ENCODE measurements at places on chromosomes 1 and 21.

DNA sequence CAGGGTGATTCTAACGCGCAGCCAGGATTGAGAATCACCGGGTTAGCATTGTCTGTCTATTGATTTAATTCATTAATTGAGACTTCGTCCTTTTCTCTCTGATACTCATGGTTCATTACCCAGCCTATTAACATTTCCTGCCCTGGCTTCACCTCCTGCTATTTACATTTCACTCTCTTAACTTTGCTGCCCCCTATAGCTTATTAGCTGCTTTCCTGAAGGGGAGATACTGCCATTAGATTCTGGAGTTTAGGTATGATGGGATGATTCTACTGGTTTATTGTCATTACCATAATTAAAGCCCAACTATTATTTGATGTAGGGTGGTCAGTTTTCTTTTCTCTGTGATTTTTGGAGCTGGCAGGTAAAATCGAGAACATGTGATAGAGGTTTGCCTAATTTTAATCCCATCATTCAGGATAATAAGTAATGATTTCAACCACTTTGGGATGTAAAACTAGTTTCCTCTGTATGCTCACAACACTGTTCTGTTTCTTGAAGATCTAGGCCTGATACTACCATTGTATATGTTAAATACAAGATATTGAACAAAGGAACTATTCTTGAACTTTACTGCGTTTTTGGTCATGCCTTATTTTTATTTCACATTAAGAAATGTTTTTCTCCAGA, 6.4 kb downstream of the PPP2R5A start:
- H3K4me3 ChIP-seq = no peak overlapping the region
- peaks cover 70% of the 10 kb centered on the region for H3K4me1 ChIP-seq
- H3K27ac ChIP-seq = no peak overlapping the region
- DNase-seq = peak; percentile 18
- peaks cover 24% of the 10 kb centered on the region for H3K36me3 ChIP-seq

GRCh38 chr1:246591504-246591903, 25.2 kb downstream of the CNST start:
- no peak overlapping the region for H3K4me3 ChIP-seq
- H3K27ac ChIP-seq = no peak overlapping the region
- H3K4me1 ChIP-seq = peaks cover 14% of the 10 kb centered on the region

- H3K4me1 ChIP-seq = no peaks in the 10 kb centered on the region
- H3K4me3 ChIP-seq = no peak overlapping the region
- H3K27me3 ChIP-seq = no peaks in the 10 kb centered on the region
- H3K36me3 ChIP-seq = peaks cover 20% of the 10 kb centered on the region
- no peak overlapping the region for H3K27ac ChIP-seq
- no peak for DNase-seq
Observed at GRCh38 chr1:50521703-50522102, 98.5 kb upstream of the DMRTA2 start.

GRCh38 chr1:199399996-199400724, 627.4 kb upstream of the NR5A2 start:
- DNase-seq = no peak
- H3K4me1 ChIP-seq = peaks cover 10% of the 10 kb centered on the region
- no peaks in the 10 kb centered on the region for H3K36me3 ChIP-seq
- H3K27me3 ChIP-seq = peaks cover 3% of the 10 kb centered on the region
- H3K27ac ChIP-seq = peak overlapping the region; percentile 12

DNA sequence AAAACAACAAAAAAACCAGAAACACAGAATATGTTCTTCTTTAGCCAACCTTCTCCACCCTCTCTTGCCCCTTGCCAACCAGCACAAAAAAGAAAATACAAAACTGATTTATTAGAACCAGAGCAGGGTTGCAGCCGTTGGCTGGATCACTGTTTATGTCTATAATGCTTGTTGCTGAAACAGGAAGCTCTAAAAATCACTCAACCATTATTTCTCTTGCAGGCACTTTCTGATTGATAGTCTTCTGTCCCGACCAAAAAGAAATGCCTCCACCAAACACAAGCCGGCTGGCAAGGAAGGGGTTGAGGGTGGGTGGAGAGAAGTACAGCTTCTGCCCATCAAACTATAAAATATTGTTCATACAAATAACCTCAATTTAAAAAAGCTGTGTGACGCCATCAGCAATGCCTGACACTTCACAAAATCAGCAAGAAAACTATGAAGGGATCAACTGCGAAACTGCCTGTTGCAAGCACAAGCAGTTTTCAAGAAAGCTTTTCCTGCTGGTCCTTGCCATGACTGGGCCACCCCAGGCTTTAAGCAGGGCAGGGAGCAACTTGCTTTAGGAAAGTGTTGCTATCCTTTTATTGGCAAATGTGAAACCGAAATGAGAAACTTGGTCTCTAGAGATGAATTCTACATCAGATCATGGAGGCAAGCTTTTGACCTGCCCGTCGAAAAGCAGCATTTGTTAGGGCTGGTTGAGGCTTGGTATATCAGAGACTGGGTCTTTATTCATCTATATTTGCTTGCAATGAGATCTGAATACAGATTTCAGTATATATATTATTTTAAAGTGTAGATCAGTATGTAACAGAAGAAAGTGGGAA, 174.2 kb downstream of the RUNX1 start:
- peaks cover 26% of the 10 kb centered on the region for H3K4me1 ChIP-seq
- DNase-seq = no peak
- H3K36me3 ChIP-seq = peaks cover 63% of the 10 kb centered on the region
- H3K27me3 ChIP-seq = no peaks in the 10 kb centered on the region
- peak overlapping the region; percentile 43 for H3K27ac ChIP-seq
- H3K4me3 ChIP-seq = no peak overlapping the region

DNA sequence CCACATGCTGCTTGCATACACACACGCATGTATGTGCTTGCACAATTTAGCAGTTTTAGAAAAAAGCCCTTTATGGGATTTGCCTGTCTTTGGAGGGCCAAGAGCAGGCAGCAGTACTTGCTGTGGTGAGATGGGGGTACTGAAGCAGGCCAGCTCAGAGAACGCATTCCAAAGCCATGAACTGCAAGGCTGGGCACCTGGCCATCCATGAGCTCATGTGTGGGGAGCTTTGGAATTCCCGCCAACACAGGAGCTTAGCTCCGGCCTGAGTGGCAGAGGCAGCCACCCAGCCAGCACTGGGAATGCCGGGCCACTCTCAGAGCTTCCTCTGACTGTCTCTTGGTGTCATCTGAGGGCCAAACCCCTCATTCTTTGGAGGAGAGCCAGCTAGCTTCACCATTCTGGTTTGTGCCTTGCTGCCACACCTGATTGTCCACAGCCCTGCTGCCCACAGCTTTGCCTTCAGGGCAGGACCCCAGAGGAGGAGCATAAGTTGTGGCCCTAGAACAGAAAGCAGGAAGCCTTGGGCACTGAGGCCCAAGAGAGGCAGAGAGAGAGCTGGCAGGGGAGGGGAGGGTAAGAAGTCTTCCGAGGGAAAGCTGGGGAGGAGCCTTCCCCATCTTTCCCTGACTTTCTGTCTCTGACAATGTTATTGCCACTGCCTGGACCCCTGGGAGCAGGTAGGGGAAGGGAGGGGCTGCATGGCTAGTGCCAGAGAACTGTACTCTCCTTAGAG, 92.1 kb upstream of the POU3F1 start:
- H3K4me1 ChIP-seq = no peaks in the 10 kb centered on the region
- H3K27ac ChIP-seq = no peak overlapping the region
- no peak for DNase-seq
- H3K4me3 ChIP-seq = no peak overlapping the region
- H3K36me3 ChIP-seq = no peaks in the 10 kb centered on the region

DNA sequence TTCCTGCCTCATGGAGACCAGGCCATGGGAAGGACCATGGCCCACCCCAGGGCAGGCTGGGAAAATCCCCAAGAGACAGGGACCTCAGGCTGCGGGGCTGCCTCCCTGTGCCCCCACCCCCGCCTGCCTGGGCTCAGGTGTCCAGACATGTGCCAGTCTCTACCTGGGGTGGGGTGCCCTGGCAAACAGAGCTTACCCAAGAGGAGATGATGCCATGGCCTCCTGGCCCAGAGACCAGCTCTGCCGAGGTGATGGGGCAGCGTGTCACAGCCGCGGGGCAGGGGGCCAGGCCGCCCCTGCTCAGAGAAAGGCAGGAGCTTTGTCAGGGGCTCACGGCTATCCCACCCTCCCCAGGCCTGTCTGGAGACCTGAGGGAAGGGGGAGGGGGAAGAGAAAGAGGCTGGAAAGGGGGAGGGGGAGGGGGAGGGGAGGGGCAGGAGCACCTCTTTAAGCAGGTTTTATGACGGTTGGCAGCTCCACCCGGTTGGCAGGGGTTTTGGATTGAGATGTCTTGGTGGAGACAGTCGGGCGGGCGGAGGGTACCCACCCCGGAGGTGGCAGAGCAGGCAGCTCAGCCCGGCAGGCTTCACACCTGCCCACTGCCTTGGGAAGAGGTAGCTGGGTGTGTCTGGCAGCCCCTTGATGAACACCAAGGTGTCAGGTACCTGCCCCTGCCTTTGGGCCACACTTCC, 101.5 kb upstream of the IFFO2 start:
- H3K4me1 ChIP-seq = peaks cover 15% of the 10 kb centered on the region
- H3K27ac ChIP-seq = no peak overlapping the region
- H3K36me3 ChIP-seq = peaks cover 9% of the 10 kb centered on the region
- H3K4me3 ChIP-seq = no peak overlapping the region
- peaks cover 28% of the 10 kb centered on the region for H3K27me3 ChIP-seq

DNA sequence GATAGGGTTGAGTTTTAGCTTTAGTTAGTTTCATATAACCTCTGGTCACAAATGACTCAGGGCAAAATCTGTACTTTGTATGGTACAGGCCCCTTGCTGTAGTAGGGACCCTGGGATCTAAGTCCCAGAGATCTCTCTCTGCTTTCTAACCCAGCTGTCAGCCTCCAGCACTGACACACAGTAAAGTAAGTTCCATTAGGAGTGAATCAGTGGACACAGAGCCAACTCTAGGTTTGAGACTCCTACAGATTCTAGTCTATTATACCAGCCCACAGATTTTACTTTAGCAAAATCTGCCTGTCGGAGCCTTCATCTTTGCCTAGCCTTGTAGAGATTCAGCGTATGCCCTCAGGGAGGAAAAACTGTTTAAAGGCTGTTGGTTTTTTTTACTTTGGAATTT, 52.5 kb downstream of the ANGPTL1 start:
- no peaks in the 10 kb centered on the region for H3K27me3 ChIP-seq
- no peak overlapping the region for H3K4me3 ChIP-seq
- no peak for DNase-seq
- H3K4me1 ChIP-seq = no peaks in the 10 kb centered on the region
- H3K36me3 ChIP-seq = no peaks in the 10 kb centered on the region

- H3K27me3 ChIP-seq = peaks cover 45% of the 10 kb centered on the region
- no peak overlapping the region for H3K4me3 ChIP-seq
Observed at GRCh38 chr1:108503062-108503733, 53.1 kb downstream of the NBPF6 start.

GRCh38 chr1:51565009-51565408, 45.9 kb upstream of the EPS15 start:
- no peak overlapping the region for H3K4me3 ChIP-seq
- no peaks in the 10 kb centered on the region for H3K36me3 ChIP-seq
- no peak for DNase-seq
- peaks cover 34% of the 10 kb centered on the region for H3K4me1 ChIP-seq
- no peak overlapping the region for H3K27ac ChIP-seq

DNA sequence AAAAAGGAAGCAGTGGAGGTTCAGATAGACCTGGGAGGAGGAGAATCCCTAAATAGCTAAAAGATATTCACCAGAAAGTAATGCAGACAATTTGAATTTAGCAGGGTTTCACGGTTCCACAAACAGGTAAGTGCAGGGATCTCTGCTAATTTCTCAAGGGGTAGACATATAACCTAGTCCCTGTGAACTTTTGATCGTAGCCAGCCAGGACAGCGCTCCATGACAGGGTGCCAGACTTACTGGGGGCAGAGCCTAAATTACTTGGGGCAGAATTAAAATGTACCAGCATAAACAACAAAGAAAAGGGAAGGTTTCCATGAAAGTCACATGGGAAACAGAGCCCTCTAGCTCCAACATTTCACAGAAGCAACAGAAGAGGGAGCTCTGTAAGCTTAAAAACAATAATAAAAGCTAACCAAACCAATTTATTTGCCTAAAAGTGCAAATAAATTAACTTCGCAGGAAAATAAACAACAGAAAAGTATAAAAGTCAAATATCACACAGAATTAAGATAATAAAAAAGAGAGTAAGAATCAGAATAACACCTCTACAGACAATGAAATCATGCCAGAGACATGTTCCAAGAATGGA, 198.3 kb downstream of the DUSP10 start:
- no peaks in the 10 kb centered on the region for H3K36me3 ChIP-seq
- H3K27me3 ChIP-seq = peaks cover 14% of the 10 kb centered on the region
- H3K4me1 ChIP-seq = no peaks in the 10 kb centered on the region
- DNase-seq = no peak
- H3K27ac ChIP-seq = no peak overlapping the region
- no peak overlapping the region for H3K4me3 ChIP-seq

GRCh38 chr21:31927689-31928353, 55.0 kb downstream of the HUNK start:
- H3K4me3 ChIP-seq = no peak overlapping the region
- no peaks in the 10 kb centered on the region for H3K36me3 ChIP-seq
- no peak for DNase-seq
- no peak overlapping the region for H3K27ac ChIP-seq
- no peaks in the 10 kb centered on the region for H3K4me1 ChIP-seq
- H3K27me3 ChIP-seq = peaks cover 3% of the 10 kb centered on the region

DNA sequence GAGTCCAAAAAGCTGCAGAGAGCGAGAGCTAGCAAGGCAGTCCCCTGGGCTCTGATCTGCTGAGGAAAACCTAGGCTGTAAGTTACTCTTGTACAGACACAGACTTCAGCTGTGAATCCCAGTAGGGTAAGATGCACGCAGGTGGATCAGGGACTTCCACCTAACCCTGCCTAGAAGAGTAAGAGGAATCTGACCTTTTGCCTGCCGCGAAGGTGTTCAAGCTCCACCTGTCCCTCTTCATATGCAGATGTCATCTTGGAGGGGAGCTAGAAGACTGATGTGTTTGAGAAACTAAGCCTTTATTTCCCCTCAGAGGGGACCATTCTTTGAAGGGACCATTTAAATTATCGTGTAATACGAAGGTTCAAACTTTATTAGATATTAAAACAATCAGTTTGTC, 108.6 kb upstream of the USP24 start:
- no peak overlapping the region for H3K27ac ChIP-seq
- H3K4me3 ChIP-seq = no peak overlapping the region
- H3K36me3 ChIP-seq = no peaks in the 10 kb centered on the region
- H3K27me3 ChIP-seq = peaks cover 3% of the 10 kb centered on the region

GRCh38 chr1:29033829-29034466, 89.8 kb downstream of the TMEM200B start:
- peak; percentile 10 for DNase-seq
- no peak overlapping the region for H3K27ac ChIP-seq
- H3K27me3 ChIP-seq = no peaks in the 10 kb centered on the region
- peaks cover 38% of the 10 kb centered on the region for H3K36me3 ChIP-seq
- no peaks in the 10 kb centered on the region for H3K4me1 ChIP-seq

- no peaks in the 10 kb centered on the region for H3K36me3 ChIP-seq
- H3K4me3 ChIP-seq = no peak overlapping the region
- peaks cover 12% of the 10 kb centered on the region for H3K27me3 ChIP-seq
- no peak overlapping the region for H3K27ac ChIP-seq
- DNase-seq = no peak
Observed at GRCh38 chr1:93593854-93594602, 87.6 kb downstream of the BCAR3 start.

- H3K27me3 ChIP-seq = peaks cover 7% of the 10 kb centered on the region
- no peak for DNase-seq
- no peak overlapping the region for H3K27ac ChIP-seq
- no peak overlapping the region for H3K4me3 ChIP-seq
Observed at GRCh38 chr1:111878091-111878490, 111.4 kb downstream of the KCND3 start.

- peaks cover 49% of the 10 kb centered on the region for H3K4me1 ChIP-seq
- peaks cover 19% of the 10 kb centered on the region for H3K27me3 ChIP-seq
- peak overlapping the region; percentile 93 for H3K27ac ChIP-seq
- DNase-seq = peak; percentile 53
- H3K36me3 ChIP-seq = peaks cover 15% of the 10 kb centered on the region
- peak overlapping the region; percentile 93 for H3K4me3 ChIP-seq
Observed at GRCh38 chr1:181021811-181022434, 747 bp downstream of the STX6 start.

GRCh38 chr1:228361314-228362140, 45.1 kb downstream of the TRIM11 start:
- H3K27ac ChIP-seq = no peak overlapping the region
- H3K4me3 ChIP-seq = no peak overlapping the region
- DNase-seq = no peak

Data from activated CD4-positive, alpha-beta T cell treated with anti-CD3 and anti-CD28 coated beads, Interleukin-2, amount 10 ng/mL, durations not matched to agents 7 days and 5 days (primary cell).